Activated T-cell treated with anti-CD3 and anti-CD28 coated beads, Interleukin-2, amount 50 U/mL, for 72 hours (primary cell): ENCODE measurements at places on chromosomes 2 and 18. TPM values are rescaled to one million over a fixed set of nuclear protein-coding genes. Genes with fewer than 3 reads are reported as not detected.
A peak's percentile ranks its signal among the peaks of the same experiment; 100 is the strongest.

MC2R gene
- not detected for total RNA-seq

DNA sequence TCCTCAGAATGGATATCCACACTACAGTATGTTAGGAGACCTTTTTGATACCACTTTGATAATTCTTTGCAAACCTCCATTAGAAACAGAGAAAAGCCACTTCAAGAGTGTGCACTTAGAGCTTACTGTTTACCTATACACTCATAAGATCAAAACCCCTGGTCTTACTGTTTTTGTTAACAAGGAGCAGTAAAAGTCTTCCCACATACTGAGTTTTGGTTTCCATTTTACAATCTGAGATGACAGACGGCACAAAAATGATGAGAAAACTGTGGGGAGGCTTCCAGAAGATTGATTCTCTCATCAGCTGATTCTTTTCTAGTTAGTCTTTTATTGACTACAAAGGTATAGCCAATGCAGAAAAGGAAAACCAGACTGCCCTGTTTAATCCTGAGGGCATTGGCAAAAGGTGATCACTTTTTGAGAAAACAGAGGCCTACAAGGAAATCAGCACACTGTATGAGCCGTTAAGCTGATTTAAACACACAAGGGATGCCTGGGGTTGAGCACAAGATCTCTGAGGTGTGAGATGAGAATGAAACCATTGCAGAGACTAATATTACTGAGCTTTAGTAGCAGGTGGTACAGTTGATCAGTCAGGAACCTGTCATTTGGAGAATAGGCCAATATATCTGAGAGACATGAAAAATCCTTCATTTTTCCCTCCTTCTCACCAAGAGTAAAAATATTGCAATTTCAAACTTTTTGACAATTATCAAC is 368.6 kb downstream of the GRB14 start:
- no peaks in the 10 kb centered on the region for H3K4me1 ChIP-seq
- H3K4me3 ChIP-seq: no peak overlapping the region
- DNase-seq: no peak
- H3K36me3 ChIP-seq: no peaks in the 10 kb centered on the region
- no peaks in the 10 kb centered on the region for H3K27me3 ChIP-seq

VWA3B gene
- 0.19 TPM for total RNA-seq

DNA sequence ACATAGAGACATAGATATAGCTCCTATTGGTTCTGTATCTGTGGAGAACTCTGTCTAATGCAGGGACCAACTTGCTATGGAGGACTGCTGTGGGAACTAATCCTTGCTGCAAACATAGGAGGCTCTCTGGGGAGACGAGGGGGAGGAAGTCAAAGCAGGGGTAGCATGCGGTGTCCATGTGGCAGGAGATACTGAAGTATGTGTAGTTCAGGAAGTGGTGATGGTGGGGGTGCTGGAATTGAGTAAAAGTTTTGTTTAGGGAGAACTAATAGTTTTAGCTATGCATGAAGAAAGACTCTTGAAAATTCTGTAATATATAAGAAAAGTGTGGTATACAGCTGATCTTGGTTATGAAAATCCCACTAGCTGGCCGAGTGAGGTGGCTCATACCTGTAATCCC is 62.0 kb downstream of the ANKRD44 start:
- H3K27ac ChIP-seq: peak overlapping the region; percentile 85
- H3K4me1 ChIP-seq: peaks cover 80% of the 10 kb centered on the region
- DNase-seq: peak; percentile 28
- peaks cover 9% of the 10 kb centered on the region for H3K36me3 ChIP-seq

- no peak overlapping the region for H3K4me3 ChIP-seq
- H3K4me1 ChIP-seq: peaks cover 13% of the 10 kb centered on the region
- DNase-seq: no peak
- H3K27ac ChIP-seq: peak overlapping the region; percentile 21
Measured at GRCh38 chr2:176075481-176075880, 8.3 kb downstream of the EVX2 start.

DNA sequence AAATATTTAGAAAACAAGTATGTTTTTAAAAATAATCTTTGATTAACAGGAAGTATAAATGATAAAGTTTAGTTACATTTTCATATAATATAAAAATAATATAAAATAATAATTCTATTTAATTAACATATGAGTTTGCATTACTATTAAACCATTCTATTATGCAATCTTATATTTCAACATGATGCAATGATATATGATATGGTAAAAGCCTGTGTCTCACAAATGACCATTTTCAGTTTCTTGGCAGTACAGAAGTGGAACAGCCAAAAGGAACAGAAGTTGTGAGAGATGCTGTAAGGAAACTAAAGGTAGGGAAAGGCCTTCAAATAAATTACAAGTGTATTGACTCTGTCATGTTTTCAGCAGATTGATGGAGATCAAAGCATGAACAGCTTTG is 230.8 kb downstream of the GULP1 start:
- H3K4me1 ChIP-seq: no peaks in the 10 kb centered on the region
- no peak overlapping the region for H3K27ac ChIP-seq
- no peak for DNase-seq
- H3K4me3 ChIP-seq: no peak overlapping the region

DNA sequence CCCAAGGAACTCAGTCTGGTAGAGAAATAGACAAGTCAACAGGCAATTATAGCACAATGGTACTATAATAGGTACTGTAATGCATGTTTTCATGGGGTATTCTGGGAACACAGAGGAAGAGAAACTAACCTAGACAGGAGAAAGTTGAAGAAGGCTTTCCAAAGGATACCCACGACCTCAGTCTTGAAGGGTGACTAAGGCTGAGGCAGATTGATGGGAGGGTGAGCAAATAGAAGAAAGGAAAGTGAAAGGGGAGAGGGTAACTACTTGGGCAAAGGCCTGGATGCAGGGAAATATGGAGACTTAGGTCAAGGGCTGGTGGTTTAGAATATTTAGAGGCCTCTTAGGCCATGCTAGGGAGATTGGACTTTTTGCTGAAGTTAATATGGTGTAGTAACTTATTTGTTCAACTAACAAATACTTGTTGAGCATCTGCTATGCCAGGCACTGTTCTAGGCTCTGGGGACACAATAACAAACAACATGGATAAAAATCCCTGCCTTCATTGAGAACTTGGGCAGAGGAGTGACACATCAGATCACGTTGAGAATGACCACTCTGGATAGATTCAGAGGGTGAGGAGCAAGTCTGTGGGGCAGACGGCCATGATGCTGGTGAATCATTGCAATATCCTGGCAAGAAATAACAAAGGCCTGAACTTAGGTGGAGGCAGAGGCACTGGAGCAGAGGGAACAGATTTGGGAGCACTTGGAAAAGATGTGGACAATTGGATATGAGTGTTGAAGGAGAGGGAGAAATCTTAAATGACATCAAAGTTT is 56.4 kb downstream of the PLB1 start:
- H3K36me3 ChIP-seq: no peaks in the 10 kb centered on the region
- DNase-seq: no peak
- no peak overlapping the region for H3K27ac ChIP-seq

DNA sequence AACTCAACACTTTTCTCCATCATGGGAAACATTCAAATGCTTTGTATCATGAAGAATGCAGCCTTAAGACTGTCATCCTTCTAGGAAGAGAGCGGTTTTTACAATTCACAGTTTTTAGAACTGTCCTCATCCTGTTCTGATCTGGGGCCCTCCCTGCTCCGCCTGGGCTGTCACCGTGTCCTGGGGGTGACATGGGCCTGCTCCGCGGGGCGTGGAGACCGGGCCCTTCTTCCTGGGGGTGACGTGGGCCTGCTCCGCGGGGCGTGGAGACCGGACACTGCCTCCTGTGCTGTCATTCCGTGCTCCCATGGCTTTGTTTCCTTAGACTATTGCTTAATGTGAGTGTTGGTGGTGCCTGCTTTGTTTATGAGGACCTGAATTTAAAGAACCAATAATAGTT is 122.8 kb downstream of the TMEM18 start:
- H3K4me3 ChIP-seq: no peak overlapping the region
- no peaks in the 10 kb centered on the region for H3K36me3 ChIP-seq
- DNase-seq: no peak
- peaks cover 12% of the 10 kb centered on the region for H3K27me3 ChIP-seq
- H3K4me1 ChIP-seq: no peaks in the 10 kb centered on the region

- peaks cover 14% of the 10 kb centered on the region for H3K4me1 ChIP-seq
- H3K27me3 ChIP-seq: peaks cover 22% of the 10 kb centered on the region
- H3K4me3 ChIP-seq: no peak overlapping the region
- no peak overlapping the region for H3K27ac ChIP-seq
Measured at GRCh38 chr2:1990151-1990589, 245.9 kb upstream of the PXDN start.

DNA sequence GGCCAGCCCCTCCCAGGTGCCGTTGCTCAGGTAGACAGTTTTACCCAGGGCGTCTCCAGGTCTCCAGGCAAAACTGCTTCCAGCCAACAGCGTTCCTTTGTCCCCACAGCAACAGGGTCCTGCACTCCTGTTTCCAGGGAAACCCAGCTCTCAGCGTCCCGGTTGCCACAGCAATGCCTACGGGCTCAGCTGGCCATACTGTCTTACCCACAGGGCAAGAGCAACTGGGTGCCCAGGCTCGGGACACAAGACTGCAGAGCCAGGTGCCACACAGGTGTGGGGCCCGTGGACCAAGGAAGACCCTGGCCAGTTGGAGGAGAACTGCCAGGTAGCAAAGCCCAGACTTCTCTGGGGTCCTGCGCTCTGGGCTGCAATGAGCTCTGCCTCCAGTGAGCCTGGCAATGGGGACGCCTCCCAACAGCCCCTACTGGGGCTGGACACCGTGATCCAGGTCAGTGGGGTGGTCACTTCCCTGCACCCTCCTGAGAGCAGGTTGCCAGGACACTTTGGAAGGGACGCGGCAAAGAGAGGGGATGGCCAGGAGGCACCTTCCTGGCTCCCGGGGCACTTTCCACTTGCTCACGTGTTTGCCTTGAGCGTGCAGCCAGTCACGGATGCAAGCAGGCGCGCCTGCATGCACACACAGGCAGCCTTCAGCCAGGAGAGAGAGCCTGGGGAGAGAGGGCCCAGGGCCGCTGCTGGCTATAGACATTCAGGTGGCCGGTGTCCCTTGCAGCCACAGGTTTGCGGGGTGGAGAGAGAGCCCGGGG is at the start of gene CROCC2:
Gene CROCC2 (plus strand): TSS at position 196 of the 770 bp plus-strand sequence. CDS start 178 bp downstream, at position 374.
- no peaks in the 10 kb centered on the region for H3K36me3 ChIP-seq
- DNase-seq: no peak
- H3K27me3 ChIP-seq: no peaks in the 10 kb centered on the region
- no peak within 1 kb of the TSS for H3K4me3 ChIP-seq
- no peaks in the 10 kb centered on the region for H3K4me1 ChIP-seq

ABCG5 gene
- not detected for total RNA-seq

- no peak overlapping the region for H3K27ac ChIP-seq
- H3K4me3 ChIP-seq: no peak overlapping the region
Measured at GRCh38 chr2:2788076-2788475, 457.0 kb upstream of the MYT1L start.

DNA sequence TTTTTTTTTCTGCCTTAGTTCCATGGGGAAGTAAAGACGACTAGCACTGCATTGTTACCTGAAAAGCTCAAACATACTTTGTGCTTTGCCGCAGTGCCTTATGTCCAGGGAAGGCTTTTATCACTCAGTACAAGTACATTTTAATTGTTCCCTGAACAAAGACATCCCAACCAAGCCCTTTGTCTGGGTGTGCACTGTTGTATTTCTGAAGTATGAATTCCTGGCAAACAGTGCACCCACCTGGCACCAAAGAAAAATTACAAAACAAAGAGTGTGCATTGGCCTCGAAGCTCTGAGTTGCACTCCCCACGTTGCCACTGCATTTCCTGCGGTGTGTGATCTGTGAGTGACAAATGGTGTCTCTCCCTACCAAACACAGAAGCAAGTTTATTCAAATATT is 858.5 kb upstream of the PIK3C3 start:
- no peak for DNase-seq
- H3K27me3 ChIP-seq: no peaks in the 10 kb centered on the region
- no peak overlapping the region for H3K27ac ChIP-seq
- no peaks in the 10 kb centered on the region for H3K4me1 ChIP-seq

CMPK2 gene
- 10.6 TPM for total RNA-seq

DNA sequence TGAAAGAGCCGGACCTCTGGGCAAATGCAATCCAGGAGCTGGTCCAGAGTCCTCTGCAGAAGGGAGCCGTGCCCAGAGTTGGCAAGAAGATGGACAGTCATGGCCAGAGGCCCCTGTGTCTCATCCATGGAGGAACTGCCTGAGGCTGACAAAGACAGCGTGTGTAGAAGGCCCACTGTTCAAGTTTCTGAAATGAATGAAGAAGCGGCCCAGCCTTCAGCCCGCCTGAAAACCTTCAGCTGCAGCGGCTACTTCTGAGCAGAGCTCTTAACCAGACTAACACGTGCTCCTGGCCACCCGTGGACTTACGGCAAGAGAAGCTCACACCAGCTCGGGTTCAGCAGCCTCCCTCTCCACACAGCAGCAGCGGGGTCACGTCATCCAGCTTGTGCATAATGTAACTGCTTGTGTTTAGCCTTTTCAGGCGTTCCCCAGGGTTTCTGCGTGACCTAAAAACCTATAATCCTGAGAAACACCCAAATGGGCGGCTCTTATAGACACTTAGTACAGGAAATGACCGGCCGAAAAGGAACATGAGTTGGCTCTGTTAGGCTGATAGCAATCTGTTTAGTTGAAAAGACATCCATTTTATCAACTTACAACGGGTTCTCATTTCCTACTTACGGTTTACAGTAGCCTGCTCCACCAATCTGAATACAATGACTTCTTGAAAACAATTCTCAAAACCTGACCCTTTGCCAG is at the start of gene FAM124B:
Gene FAM124B (minus strand): TSS at position 467 of the 702 bp plus-strand sequence. CDS start 339 bp downstream, at position 128.
- peak; percentile 31 for DNase-seq
- peaks cover 4% of the 10 kb centered on the region for H3K36me3 ChIP-seq
- peak within 1 kb of the TSS; percentile 74 for H3K4me3 ChIP-seq
- peak within 1 kb of the TSS; percentile 52 for H3K27ac ChIP-seq
- H3K4me1 ChIP-seq: peaks cover 22% of the 10 kb centered on the region
- peaks cover 5% of the 10 kb centered on the region for H3K27me3 ChIP-seq

GRCh38 chr2:161766334-161766733 is 142.1 kb downstream of the SLC4A10 start:
- no peak for DNase-seq
- H3K27me3 ChIP-seq: no peaks in the 10 kb centered on the region
- H3K4me3 ChIP-seq: no peak overlapping the region
- no peak overlapping the region for H3K27ac ChIP-seq
- no peaks in the 10 kb centered on the region for H3K36me3 ChIP-seq

HAUS1 gene
- 42.0 TPM for total RNA-seq

ACYP2 gene
- total RNA-seq: 9.6 TPM

GRCh38 chr2:207423886-207424285 is 105.9 kb upstream of the CREB1 start:
- peak; percentile 67 for DNase-seq
- no peaks in the 10 kb centered on the region for H3K27me3 ChIP-seq
- no peak overlapping the region for H3K4me3 ChIP-seq
- H3K4me1 ChIP-seq: peaks cover 7% of the 10 kb centered on the region
- H3K27ac ChIP-seq: peak overlapping the region; percentile 92
- peaks cover 5% of the 10 kb centered on the region for H3K36me3 ChIP-seq

DNA sequence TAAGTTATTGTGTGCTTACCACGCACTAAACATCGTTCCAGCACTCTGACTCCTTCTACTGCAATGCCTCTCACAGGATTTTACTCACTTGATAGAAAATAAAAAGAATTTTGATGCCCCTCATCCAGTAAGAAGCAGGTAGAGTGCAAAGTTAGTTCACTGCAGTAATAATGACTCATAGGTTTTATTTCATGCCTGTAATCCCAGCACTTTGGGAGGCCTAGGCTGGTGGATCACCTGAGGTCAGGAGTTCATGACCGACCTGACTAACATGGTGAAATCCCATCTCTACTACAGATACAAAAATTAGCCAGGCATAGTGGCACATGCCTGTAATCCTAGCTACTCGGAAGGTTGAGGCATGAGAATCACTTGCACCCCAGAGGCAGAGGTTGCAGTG is 190.6 kb downstream of the RAD51AP2 start:
- no peaks in the 10 kb centered on the region for H3K27me3 ChIP-seq
- no peaks in the 10 kb centered on the region for H3K36me3 ChIP-seq
- DNase-seq: no peak
- no peaks in the 10 kb centered on the region for H3K4me1 ChIP-seq
- H3K27ac ChIP-seq: no peak overlapping the region

GRCh38 chr2:74740741-74741431 is 86.8 kb downstream of the SEMA4F start:
- no peak for DNase-seq
- H3K27me3 ChIP-seq: no peaks in the 10 kb centered on the region
- H3K27ac ChIP-seq: no peak overlapping the region
